ENCODE measurements at places on chromosomes 7 and 10.

DNA sequence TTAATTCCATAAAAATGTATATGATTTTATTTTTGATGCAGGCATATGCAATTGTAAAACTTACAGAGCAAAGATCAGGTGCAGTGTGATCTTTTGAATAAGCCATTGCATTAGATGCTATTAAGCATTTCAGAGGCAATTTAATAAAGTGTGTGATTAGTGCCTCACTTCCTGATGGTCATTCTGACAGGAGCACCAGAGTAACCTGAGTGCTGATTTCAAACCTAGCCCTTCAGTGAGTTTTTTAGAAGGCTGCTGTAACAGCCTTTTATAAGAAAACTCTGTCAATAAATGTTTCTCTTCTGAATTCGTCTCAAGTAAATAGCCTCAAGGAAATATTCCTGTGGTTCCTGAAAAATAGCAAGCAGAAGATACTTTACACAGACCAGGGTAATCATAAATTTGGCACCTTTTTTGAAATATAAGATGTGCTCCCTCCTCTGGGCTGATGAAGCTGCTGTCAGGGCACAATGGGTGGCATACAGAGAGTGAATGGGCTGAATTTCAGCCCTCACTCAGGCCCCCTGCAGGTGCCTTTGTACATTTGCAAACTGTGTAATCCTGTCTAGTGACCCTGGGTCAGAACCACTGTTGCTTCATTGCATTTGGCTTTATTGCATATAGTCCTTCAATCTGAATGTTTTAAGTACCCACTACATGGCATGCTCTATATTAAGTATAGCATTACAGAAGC is 193.7 kb upstream of the CSTF2T start:
- no peak for DNase-seq

DNA sequence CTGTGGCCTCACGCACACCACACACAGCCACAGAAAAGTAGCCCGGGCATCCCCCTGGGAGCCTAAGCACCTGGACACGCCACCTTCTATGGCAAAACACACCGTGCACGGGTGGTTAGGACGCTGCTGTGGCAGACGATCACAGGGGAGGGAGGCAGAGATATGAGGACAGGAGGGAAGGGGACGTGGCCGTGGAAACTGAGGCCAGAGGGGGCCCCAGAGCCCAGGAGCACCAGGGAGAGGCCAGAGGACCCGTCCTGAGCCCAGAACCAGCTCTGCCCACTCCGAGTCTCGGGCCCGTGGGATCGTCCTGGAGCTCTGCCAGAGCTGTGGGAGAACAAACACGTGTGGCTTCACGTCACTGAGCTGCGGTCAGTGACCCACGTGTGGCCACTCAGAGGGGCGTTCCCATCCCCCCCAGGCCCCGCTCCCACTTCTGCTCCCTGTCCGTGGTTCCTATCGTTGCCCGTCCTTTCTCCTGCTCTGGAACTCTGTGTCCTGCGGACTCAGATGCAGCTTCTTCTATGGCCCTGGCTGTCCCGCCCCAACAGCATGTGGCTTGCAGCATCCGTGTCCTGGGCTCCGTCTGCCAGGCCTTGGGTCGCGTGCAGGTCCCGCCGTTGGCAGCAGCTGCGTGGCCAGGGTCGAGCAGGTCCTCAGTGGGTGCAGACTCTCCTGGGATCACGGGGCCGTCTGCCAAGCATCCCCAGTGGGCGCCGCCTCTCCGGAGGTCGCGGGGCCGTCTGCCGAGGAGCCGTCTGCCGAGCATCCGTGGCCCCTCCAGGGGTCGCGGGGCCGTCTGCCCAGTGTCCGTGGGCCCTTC is 31.0 kb downstream of the GET4 start:
- no peak for DNase-seq

- no peak for DNase-seq
These were observed 25.9 kb upstream of the PTPRN2 start for GRCh38 chr7:158613481-158613880.

DNA sequence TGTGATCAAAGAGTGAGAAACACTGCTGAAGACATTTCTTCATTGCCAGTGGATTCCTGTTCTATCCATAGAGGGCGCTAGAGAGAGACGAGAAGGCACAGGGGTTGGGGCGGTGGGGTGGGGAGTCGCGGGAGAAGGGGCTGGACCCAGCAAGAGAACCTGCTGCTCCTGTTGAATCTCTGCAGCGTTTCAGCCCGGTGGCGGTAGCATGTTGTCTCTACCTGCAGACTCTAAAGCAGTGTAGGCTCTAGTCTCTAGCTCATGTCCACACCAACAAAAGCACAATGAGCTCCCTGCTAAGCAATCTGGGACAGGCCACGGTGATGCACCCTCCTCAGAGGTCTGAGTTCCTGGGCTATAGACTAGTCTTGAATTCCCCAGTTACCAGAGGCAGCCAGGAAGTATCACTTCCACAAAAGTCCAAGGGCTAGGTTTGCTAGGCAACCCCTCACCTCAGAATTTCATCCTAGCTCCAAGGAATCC is 167.7 kb downstream of the DGKB start:
- DNase-seq, result no peak

- DNase-seq, result no peak
These were observed 145.9 kb downstream of the PRKAG2 start for GRCh38 chr7:151731022-151731441.

DNA sequence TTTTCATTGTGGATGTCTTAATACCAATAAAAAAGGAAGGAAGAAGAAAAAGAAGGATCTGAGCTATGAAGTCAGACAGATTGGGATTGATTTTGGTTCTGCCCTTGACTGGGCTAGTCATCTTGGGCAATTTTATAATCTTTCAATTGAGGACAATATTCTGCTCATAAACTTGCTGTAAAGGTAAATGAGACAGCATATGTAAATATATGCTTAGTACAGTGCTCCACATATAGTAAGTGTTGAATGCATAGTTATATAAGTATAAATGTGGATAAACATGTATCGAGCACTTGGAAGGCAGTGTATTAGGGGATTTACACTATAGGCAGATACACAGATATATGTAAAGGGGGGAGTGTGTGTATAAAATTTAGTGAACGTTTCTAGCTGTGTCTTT is 85.1 kb downstream of the ST7 start:
- no peak for DNase-seq

GRCh38 chr10:27192284-27192683 is 37.1 kb downstream of the MASTL start:
- no peak for DNase-seq

DNA sequence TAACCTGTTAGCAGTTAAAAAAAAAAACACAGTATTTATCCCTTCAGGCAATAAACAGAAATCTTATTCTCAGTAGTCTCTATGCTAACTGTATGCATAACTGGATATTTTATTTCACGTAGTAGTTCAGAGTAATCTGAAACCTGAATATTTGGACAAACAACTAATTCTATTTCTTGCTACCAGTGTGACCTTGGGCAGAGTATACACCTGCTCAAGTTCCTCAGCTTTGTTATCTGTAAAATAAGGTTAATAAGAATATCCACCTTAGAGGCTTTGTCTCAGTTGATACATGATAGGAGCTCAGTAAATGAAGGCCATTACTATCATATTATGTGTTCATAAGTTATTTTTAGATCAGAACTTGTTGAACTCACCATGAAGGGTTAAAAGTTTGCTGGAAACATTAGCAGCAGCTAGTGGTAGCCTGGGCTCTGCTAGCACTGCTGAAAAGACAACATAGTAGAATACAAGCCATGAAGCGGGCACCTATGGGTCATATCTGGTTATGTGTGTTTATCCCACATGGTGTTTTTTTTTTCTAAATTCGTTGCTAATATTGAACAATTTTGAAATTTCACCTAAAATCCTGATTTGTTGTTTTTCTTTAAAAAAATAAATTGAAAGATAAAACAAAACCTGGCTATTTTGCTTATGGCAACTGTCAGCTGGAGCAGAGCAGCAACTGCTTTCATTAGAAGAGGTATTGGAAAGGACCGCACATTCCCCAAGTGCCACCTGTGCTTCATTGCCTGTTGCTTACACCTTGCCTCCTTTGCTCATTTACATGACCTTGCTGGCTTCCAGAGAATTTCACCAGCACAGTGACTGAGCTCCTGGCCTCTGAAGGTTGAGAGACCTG is 303.0 kb downstream of the PRKG1 start:
- DNase-seq, result no peak

DNA sequence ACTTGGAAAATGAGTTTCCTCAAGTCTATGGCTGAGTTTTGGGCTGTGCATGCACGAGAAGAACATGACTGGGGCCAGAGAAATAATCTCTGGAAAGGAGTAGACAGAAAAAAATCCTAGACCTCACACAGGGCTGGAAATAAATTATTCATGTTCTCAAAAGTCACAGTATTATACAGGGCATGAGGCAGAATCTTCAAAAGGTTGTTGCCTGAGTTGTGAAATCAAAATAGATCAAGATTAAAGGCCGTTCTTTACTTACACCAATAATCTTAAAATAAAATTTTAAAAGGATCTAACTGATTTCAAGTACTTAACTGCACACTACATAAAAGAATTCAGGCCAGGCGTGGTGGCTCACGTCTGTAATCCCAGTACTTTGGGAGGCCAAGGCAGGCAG is 14.1 kb upstream of the CREM start:
- DNase-seq, result no peak

All from stimulated activated CD4-positive, alpha-beta T cell treated with anti-CD3 and anti-CD28 coated beads, Interleukin-12 subunit alpha, Interleukin-12 subunit beta, amount 100 ng/mL, for 48 hours (primary cell).